ENCODE measurements at places on chromosomes 1 and 21.
A peak's percentile ranks its signal among the peaks of the same experiment; 100 is the strongest.

- no peak for DNase-seq
These were observed 34.0 kb upstream of the HSD17B7 start for GRCh38 chr1:162756523-162756922.

- no peak for DNase-seq
These were observed 57.2 kb downstream of the CENPF start for GRCh38 chr1:214660190-214660589.

DNA sequence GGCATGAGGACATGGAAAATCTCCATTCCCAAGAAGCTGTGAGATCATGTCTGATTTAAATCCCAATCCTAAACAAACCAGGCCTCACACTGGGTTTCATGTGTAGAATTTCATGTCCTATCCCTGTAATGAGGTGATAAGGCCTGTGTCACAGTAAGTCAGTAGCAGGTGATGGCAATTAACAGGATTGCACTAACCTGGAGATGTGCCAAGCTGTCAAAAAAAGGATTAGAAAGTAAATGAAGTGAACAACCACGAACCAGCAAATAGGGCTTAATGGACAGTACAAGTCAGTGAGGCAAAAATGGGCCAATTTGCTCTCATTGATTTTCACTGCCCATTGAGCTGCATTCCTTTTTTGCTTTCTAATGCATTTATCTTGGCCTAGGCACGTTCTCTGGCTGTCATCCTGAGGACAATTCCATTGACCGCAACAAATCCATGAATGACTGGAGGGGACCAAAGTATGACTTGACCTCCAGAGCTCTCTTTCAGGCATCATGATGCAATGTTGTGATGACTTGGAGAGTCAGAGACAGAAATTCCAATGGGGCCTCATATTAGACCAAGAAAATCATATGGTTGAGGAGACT lies 673.6 kb upstream of the ADGRL2 start:
- DNase-seq = peak; percentile 94

DNA sequence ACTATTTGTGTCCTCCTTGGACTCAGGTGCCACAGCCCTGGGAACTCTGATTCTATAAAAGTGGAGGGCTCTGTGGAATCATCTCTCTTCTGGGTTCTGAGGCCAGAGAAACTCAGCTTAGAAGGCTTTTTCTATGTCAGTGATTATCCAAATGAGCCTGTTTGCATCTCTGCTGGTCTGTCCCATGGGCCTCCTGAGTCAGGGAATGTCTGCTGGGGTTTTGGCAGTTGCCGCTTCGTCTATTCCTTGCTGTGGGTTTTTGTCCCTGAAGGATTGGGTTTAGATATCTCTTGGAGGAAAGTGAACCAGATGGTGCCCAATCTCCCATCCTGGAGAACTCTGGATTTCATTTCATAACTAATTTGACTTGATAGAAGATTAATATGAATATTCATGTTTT lies 297.6 kb downstream of the HHAT start:
- no peak for DNase-seq

DNA sequence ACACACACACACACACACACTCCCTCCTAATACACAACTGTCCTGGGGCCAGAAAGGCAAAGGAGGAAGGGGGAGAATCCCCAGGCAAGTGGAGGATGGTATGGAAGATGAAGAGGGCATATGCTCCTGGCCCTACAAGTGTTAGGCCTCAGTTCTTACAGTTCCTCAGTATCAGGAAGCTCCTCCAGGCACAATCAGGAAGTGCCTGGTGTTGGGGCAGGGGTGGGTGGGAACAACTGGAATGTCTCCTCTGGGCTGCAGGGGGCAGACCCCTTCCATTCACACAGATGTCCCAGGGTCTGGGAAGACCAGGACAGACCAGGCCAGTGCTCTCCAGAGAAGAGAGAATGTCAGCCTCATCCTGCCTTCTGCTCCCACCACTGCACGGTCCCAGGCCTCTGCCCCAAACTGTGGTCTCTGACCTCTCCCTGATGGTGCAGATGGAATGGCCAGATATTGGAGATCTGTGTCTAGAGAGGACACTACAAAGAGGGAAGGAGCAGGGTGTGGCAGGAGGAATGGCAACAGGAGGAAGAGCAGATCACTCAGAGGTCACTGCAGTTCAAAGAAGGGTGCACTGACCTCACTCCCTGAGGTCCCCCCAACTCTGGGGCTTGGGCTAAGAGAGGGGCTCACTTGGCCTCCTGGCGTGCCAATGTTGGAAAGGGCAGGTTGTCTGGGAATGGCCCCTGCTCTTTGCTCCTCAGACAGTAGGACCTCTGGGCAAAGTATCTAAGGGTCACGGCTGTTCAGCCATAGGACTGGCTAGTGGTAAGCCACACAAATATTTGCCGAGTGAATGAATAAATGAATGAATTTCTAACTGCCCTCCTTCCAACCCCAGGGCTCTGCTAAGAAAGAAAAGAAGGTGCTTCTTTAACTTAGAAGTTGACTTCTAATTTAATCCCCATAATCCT lies 2.5 kb upstream of the DENND2D start:
- no peak for DNase-seq

- DNase-seq = no peak
These were observed 63.8 kb upstream of the ETS2 start for GRCh38 chr21:38741950-38742256.

GRCh38 chr21:42266971-42267556 lies 48.1 kb downstream of the ABCG1 start:
- DNase-seq = no peak

DNA sequence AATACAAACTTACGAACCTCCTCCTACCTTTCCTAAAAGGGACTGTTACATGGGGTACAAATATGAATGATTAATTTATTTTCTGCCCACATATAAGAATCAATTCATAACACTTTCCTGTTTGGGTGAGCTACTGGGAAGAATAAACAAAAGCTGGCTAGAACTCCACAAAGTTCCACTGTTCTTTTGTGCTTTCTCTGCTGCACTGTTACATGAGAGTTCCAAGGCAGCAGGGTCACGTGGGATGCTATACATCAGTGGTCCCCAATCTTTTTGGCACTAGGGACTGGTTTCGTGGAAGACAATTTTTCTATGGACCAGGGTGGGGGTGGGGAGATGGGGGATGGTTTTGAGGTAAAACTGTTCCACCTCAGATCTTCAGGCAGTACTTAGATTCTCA lies 2.2 kb upstream of the ANGPTL7 start:
- no peak for DNase-seq

DNA sequence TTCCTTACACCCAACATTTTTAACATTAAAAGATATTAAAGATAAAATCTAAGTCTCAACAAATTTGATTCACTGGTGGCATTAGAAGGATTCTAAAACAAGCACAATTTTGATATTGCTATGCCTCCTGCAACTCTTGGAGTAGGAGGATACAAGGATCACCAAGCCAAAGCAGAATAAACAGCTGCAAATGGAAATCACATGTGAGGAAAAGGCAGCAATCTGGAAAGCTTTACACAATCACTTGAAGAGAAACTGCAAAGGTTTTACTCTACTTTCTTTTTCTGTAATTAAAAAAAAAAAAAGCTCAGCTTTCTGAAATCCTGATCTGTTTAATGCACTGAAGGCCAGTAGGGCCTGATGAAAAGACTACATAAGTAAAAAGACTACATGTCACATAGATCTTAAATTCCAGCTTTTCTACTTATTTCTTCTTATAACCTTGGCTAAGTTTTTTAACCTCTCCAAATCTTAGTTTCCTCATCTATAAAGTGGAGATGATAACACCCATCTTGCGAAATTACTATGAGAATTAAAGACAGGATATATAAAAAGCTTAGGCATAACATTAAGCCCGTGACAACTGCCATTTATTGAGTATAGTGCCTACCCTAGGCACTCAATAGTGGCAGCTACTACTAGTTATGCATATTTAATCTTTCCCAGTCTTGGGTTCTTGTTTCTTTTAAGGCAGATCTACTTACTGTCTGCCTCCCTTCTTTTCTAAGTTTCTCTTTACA lies 73.5 kb downstream of the EPS15 start:
- DNase-seq = no peak

DNA sequence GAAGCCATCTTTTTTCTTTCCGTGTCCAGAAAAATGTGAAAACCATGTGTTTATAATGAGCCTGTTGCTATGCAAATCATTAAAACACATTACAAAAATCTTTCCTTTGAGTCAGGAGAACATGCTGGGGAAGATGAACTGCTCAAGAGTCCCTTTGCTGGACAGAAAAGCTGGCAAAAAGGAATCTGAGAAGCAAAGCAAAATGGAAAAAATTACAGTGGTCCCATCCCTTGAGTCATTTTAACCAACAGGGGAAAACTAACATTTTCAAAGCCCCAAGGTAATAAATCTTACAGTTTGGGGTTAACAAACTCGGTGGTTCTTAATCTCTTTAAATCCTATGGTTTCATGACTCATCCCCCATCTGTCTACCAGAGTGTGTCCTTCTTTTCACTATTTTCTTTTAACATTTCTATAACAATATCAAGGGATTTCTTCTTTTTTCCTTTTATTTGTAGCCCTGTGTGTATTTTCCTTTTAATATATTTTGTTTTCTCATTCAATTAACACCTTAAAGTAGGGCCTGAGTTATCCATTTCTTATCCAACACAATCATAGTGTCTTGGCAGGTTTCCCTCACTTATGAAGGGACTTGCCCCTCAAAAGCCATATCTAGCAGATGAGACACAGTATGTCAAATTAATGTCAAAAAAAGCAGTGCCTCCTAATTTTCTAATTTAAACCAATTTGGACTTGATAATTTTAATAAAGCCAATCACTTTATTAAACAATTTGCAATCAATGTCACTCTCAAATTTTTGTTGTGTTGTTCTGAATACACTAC lies 105.4 kb downstream of the PTPN14 start:
- no peak for DNase-seq

- no peak for DNase-seq
These were observed 270.8 kb downstream of the CACNA1E start for GRCh38 chr1:181754103-181754502.

Measured in COR-L47 (cell line).